ENCODE measurements at places on chromosomes 4 and X. TPM values are rescaled to one million over a fixed set of nuclear protein-coding genes. Genes with fewer than 3 reads are reported as not detected.

Gene FAAH2
- total RNA-seq: 5.0 TPM

Gene KIAA1210
- total RNA-seq: not detected

Gene MTNR1A
- 0.73 TPM for total RNA-seq

Gene LRBA
- 69.1 TPM for total RNA-seq

Gene ARSJ
- 6.6 TPM for total RNA-seq

Gene SPP1
- total RNA-seq: 56.6 TPM

Gene ATP2B3
- total RNA-seq: 0.32 TPM

Gene ZNF518B
- total RNA-seq: 16.7 TPM

Gene GSPT2
- total RNA-seq: 25.9 TPM

Gene NEXMIF
- 0.94 TPM for total RNA-seq

Gene UGT2B17
- total RNA-seq: 0.14 TPM

Gene SCML1
- 1.8 TPM for total RNA-seq

Gene GAGE13
- not detected for total RNA-seq

Gene FAT1
- 172 TPM for total RNA-seq

Gene CCDC160
- total RNA-seq: 1.8 TPM

Gene EDA2R
- total RNA-seq: 11.9 TPM

Gene GUF1
- total RNA-seq: 37.8 TPM

Gene SLC49A3
- total RNA-seq: 5.8 TPM

Gene ARHGAP6
- total RNA-seq: 0.55 TPM

Gene SYAP1
- 18.5 TPM for total RNA-seq

Gene P2RY8
- 0.32 TPM for total RNA-seq

Gene EPHA5
- 0.09 TPM for total RNA-seq

Gene STARD8
- 3.1 TPM for total RNA-seq

Gene GLRB
- total RNA-seq: 0.71 TPM

Gene HTR2C
- total RNA-seq: 2.3 TPM

Gene TLR3
- total RNA-seq: 1.4 TPM

Gene TCEANC
- total RNA-seq: 2.0 TPM

Gene CD99L2
- total RNA-seq: 9.6 TPM

Gene TMEM271
- total RNA-seq: 0.31 TPM

Gene FANCB
- total RNA-seq: 13.2 TPM

Gene HELT
- 0.28 TPM for total RNA-seq

Gene RS1
- total RNA-seq: not detected

Data from WTC11 (cell line).